ENCODE measurements at places on chromosomes 1 and 21.

DNA sequence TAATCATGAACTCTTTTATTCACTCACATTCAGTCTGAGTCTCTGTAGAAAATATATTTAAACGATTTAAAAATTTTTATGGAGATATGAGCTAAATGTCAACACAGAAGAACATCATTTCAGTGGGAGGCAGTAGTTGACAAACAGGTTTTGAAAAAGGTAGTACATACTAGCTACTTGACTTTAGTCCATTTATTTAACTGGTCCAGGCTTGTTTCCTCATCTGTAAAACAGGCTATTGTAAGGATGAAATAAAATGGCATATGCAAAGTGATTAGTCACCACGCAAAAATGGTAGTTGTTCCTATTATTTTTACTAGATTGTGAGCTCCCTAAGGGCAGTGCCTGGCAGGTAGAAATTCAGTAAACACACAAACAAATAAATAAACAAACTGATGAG lies 75.2 kb downstream of the NTPCR start:
- no peak for DNase-seq

- no peak for DNase-seq
Measured at GRCh38 chr1:16135501-16135900, 20.4 kb downstream of the EPHA2 start.

DNA sequence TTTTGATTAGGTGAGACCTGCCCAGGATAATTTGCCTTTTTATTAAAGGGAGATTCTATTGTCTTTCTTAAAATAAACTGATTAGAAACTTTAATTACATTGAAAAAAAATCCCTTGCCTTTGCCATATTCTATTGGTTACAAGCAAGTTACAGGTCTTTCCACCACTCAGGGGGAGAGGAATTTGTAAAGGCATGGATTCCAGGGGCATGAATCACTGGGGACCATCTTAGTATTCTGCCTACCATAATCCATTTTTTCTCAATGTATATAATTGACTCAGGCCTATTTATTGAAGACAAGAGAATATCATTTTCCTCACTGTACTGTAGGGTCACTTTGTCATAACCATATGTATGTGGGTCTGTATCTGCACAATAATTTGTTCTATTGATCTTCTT lies 124.3 kb upstream of the PDE4B start:
- DNase-seq, result no peak

DNA sequence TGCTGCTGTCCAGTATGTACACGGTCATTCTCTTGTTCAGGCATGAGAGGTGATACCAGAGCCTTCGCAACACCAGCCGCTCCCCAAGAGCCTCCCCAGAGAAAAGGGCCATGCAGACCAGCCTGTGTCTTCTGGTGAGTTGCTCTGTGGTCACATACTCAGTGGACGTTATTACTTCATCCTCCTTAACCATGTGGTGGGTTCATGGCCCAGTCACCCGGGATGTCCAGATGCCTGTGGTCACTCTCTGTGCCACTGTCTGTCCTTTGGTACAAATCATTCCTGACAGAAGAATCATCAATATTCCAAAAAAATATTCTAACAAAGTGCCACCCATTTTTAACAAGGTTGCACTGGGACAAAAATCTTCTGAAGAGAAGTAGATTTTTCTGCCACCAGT lies 8.8 kb upstream of the ZNF124 start:
- no peak for DNase-seq

DNA sequence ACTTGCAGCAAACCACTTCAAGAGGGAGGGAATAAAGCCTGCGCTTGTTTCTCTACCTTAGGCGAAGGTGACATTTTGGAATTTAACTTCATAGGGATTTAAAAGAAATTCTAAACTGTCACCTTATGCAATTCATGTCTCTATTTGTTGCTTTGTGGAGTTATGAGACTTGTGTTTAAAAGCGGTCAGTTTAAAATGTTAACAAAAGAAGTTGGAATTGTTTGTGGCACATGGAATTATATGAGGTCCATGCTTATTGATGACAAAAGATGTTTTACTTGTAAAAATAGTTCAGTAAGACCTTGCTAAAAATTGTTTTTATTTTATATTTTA lies 15.8 kb downstream of the NR5A2 start:
- DNase-seq, result no peak
